HuH-7.5 (cell line): ENCODE measurements at places on chromosomes 7 and 10.

DNA sequence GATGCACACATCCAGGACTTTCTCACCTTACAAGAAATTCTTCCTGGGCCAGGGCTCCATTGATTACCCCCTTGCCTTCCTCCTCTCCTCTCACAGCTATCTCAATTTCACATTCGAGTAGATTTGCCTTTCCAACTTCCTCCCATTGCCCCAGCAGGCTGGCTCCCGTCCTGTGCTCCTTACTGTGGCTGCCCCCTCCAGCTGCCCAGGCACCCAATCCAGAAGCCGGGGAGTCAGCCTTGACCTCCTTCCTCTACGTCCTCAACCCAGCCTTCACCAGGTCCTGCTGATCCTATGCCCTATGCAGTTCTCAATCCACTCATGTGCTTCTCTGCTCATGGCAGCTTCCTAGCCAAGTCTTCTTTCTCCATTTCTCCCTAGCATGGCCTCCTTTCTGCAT, 85.7 kb upstream of the GPR26 start:
- no peak for DNase-seq

DNA sequence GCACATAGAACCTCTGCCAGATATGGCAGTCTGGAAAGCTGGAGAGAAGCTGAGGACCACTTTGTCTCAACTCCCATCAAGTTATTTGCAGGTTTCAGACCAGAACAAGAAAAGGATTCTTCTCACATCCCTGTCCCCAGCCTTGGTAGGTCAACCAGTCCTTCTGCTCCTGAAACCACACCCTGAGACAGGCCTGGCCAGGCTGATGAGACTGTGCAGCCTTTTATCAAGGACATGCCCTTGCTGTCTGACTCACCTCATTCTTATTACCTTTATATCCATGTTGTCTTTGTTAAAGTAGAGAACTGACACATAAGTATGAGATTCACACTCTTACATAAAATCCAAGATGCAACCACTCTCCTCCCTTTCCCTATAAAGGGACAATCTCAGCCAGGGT, 354.9 kb downstream of the PLXNA4 start:
- no peak for DNase-seq

- no peak for DNase-seq
Observed at GRCh38 chr7:105985672-105986215, 22.7 kb downstream of the CDHR3 start.

GRCh38 chr7:29269935-29270334, 75.4 kb downstream of the CHN2 start:
- no peak for DNase-seq

GRCh38 chr7:2931034-2931415, 86.9 kb upstream of the GNA12 start:
- no peak for DNase-seq

DNA sequence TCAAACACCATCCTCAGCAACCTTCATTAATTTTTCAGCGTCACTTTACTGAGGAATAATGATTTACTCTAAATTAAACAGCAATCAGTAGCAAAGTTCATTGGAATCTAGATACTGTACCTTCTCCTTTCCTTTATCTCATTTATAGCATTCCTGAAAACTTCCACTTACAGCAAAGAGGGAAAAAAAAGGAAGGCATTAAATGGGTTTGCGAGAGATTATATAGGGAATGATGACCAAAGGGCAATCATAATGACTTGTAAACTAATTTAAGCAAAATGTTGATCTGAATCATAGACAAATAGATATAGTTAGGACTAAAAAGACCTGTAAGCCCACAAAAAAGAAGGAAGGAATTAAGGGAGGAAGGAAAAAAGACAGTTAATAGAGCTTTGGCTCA, 42.0 kb downstream of the IPMK start:
- DNase-seq, result no peak

DNA sequence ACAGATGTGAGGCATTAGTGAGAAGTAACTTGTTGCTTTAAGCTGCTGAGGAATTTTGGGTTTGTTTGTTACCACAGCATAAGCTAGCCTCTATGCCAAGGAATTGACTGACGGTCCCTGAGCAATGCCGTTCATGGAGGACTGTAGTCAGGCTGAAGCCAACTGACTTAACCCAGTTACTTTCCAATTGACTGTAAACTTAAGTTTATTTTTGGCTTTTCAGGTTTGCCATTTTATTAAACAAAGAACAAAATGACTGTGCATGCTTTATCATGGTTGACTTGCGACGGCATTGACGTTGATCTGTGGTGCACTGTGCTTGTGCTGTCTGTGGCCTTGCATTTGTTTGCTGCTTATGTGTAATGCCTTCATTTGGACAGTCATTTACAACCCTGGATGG, 53.5 kb downstream of the DNAJB9 start:
- DNase-seq, result no peak

DNA sequence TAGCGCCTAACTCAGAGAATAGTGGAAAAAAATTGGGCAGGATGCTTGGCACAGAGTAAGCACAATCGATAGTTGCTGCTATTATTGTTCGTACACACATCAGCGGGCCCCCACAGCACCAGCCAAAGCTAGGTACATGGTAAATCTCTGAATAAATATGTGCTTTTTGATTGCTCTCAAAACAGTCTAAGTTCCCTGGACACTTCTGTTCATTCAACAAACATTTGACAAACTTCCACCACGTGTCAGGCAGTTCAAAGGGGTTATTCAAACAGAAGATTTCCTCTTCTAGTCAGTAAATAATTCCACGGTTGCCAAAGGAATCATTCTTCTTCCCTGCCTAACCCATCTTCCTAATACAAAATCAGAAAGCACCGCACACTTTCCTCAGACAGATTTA, 150.8 kb downstream of the DGKI start:
- peak; percentile 8 for DNase-seq

- peak; percentile 7 for DNase-seq
Observed at GRCh38 chr10:73641328-73642060, at the start of gene MYOZ1. TSS of gene MYOZ1 (minus strand) at chr10:73641474. CDS start at chr10:73640017, 1,457 bp downstream.

GRCh38 chr10:132506711-132507408, 30.7 kb upstream of the INPP5A start:
- no peak for DNase-seq

- no peak for DNase-seq
Observed at GRCh38 chr7:124843336-124843735, 77.7 kb upstream of the GPR37 start.

DNA sequence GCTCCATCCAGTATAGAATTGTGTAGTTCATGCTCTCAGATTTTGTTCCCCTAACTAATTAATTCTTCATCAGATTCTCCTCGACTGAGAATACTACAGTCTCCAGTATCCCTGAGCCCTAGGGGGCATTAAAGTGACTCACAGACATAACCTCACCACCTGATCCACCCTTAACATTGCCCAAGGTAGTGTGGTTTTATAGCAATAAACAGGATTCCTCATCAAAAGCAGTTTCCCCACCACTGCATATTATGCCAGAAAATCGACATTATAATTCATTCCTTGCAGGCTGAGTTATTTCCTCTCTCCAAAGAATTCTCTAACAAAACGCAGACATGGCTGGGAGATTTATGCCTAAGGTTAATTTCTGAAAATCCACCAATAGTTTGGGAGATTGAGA, 1402.5 kb upstream of the CELF2 start:
- no peak for DNase-seq

GRCh38 chr7:2606539-2606936, 25.2 kb upstream of the TTYH3 start:
- DNase-seq, result no peak

DNA sequence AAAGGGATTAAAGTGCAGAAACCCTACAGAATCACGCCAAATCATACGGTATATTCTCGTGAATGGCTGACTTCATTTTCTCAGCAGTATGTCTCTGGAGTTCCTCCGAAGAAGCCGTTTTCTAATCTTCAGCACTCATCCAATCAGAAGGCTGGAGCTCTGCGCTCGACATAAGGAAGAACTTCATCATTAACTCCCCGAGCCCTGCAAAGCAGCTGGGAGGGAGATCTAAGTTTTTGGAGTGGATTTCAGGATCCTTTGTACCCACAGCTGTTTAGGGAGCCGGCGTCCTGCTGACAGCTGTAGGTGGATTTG, 40.7 kb upstream of the SDK1 start:
- no peak for DNase-seq

- no peak for DNase-seq
Observed at GRCh38 chr10:22611425-22612115, 102.8 kb downstream of the PIP4K2A start.

DNA sequence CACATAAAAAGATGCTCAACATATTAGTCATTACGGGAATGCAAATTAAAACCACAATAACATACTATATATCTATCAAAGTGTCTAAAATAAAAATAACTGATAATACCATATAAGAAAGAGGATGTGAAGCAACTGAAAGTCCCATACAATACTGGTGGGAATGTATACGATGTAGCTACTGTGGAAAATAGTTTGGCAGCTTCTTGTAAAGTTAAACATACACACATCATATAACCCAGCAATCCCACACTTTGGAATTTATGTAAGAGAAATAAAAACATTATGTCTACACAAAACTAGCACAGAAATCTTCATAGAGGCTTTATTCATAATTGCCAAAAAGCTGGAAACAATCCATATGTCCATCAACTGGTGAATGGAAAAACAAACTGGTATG, 10.5 kb upstream of the COMMD3 start:
- DNase-seq, result no peak

DNA sequence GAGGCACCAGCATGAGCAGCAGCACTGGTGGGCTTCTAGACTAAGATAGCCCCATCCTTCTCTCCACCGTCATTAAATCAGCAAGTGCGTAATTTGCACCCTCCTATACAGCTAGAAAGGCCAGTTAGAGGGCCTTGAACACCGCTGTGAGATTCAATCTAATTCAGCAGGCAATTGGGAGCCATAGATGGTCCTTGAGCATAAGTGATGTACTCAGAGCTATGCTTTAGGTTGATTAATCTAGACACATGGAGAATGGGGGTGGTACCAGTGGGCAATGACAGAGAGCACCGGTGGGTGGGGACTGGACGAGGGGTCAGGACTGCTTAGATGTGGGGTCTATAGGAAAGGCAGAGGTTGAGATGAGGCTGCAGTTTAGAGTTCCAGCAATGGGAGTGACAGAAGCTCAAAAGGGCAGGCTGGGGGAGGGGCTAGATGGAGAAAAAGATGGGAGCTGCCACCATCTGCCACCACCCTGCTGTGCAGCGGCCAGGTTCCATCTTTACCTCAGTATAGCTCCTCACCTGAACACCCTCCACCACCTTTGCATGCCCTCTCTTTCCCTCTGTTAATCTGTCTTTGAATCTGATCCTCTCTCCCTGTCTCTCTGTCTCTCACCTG, 87.3 kb downstream of the C10orf105 start:
- no peak for DNase-seq

DNA sequence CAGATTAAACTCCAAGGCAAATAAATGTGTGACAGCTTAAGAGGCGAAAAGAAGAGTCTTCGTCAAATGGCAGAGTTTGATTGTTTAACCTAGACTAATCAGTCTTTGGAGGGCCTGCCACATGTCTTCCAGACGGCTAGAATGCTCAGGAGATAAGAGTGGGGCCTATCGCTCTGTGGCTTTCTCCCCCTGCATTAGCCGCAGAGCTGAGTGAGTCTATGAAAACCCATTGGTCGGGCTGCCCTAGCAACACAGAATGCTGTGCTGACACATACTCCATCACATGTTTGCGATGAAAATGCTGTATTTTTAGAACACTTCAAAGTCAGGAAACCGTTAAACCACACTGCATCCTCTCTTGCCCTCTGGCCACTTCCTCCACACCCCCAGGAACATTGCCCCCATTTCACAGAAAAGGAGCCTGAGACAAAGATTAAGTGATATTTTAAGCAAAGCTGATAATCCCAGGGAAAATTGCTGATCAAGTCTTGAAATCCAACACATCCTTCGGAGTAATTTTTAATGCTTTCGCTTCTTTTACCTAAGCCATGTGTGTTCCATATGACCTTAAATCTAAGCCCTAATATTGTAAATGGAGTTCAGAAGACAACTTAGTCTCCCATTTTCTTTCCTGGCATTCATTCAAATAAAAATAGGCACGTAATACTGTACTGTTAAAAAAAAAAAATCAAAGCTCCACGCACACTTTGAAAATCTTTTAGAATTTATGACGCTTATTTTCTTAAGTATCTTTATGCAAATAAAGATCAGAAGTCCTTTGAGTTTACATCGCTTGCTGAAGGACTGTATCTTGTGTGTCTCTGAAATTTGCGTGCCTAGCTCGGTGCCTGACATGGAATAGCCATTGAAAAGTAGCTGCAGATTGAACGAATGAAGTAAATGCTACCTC, 161.2 kb downstream of the CELF2 start:
- DNase-seq, result no peak

GRCh38 chr7:8881916-8882315, 448.5 kb downstream of the NXPH1 start:
- no peak for DNase-seq

DNA sequence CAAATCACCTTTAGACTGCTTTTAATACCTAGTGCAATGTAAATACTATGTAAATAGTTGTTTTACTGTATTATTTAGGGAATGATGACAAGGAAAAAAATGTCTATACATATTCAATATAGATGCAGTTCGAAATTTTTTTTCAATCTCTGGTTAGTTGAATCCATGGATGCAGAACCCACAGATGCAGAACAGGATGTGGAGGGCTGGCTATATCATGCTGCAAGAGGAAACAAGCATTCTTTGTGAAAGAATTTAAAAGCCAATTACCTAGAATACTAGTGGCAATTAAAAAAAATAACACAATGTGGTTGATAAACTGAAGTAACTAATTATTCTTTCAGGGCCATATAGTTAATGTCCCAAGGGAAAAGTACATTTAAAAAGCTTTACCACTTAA, 170.4 kb downstream of the ZNF438 start:
- no peak for DNase-seq

DNA sequence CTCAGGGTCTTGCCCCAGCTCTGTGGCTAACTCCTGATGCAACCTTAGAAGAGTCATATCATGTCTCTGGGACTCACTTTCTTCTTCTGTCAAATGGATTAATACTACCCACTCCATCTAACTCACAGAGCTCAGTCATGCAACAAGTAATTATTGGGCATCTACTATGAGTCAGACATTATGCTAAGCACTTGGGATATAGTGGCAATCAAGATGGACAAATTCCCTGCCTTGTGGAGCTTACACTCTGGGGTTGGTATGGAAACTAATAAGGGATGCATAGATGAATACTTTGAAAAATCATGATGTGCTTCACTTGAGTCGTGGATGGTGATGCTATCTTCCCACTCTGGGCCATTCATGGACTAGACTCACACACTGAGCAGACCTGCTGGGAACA, 88.9 kb downstream of the KCNMA1 start:
- DNase-seq, result no peak

- peak; percentile 33 for DNase-seq
Observed at GRCh38 chr10:30186371-30186875, 127.0 kb upstream of the JCAD start.

GRCh38 chr7:150778014-150778737, 22.0 kb downstream of the TMEM176B start:
- no peak for DNase-seq

DNA sequence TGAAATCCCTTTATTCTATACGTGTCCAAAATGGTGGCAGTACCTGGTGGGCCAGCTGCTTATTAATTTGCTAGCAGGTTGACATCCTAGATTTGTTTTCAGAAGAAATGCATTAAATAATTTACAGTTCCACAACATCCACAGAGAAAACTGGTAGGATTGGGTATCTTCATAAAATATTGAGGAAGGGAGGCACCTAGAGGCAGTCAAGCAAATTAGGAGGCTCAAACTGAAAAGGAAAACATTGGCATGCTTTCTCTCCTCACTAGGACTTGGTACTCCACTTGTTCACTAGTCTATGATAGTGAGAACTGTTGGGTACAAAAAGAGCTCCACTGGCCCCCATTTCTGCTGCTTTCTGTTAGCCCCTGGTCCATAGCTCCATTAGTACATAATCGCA, 18.3 kb upstream of the LRGUK start:
- no peak for DNase-seq
